ENCODE measurements at places on chromosomes 16 and 17.
A peak's percentile ranks its signal among the peaks of the same experiment; 100 is the strongest.

DNA sequence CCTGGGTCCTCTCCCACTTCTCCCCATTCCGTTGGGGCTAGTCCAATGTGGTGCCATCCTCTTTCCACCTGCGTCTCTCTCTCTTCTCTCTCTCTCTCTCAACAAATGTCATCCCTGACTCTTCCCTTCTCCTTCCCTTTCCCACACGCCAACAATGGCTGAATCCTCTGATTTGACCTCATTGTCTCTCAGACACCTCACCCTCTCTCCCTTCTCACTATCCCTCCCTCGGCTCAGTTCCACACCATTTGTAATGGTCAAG lies 628 bp upstream of the ZNF18 start:
- DNase-seq, result no peak

- DNase-seq, result no peak
Observed at GRCh38 chr17:45758544-45758943, 25.6 kb upstream of the CRHR1 start.

DNA sequence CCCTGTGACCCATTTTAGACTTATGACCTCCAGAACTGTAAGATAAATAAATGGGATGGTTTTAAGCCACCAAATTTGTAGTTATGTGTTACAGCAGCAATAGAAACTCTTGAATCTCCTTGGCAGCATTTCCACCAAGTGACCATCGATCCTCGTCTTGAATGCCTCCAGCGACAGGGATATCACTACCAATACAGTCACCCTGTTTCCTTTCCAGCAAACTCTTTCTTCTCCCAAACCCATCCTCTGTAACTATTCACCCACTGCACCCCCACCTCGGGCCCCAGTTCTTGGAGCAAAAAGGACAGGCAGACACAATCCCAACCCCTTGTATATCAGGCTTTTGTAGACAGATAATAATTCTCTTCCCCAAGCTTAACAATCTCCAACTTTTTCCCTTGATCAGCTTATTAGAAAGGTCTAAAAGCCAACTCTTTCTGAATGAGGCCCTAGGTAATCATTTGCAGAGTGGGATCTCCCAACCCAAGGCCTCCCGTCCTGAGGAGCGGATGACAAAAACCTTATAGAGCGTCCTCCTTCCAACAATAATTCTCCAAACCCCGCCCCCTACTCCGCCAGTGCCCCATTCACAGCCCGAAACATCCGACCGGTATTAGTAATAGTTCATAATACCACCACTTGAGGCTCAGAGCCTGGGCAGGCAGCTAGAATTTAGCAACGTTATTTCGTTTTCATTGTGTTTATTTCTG lies 14.7 kb upstream of the PLLP start:
- DNase-seq, result peak; percentile 90

DNA sequence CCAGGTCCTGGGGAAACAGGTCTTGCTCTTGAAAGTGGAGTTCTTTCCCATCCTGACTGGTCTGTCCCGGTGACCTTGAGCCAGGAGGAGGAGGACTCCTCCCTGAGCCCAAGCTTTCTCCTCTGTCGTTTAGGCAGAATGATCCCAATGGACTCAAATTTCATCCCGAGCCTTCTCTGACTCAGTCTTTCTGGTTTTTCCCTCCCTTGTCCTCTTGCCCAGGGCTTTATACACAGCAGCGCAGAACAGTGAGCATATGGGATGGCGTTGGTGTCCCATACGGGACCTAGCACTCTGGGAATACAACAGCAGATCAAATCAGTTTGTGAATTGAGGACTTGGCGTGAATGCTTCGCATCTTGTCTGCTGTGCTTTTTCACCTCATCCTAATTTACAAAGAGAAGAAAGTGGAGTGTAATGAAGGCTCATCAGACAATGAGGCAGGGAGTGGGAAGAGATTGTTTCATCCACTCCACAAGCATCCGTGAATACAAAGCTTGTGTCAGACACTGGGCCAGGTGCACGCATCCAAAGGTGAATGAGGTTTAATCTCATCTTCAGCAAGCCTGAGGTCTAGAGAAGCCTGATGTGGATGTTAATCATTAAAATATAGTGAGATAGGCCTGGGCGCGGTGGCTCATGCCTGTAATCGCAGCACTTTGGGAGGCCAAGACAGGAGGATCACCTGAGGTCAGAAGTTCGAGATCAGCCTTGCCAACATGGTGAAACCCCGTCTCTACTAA lies 1.1 kb upstream of the XYLT1 start:
- peak; percentile 92 for DNase-seq

- DNase-seq, result peak; percentile 63
Observed at GRCh38 chr16:5891296-5891695, 793.7 kb upstream of the EEF2KMT start.

DNA sequence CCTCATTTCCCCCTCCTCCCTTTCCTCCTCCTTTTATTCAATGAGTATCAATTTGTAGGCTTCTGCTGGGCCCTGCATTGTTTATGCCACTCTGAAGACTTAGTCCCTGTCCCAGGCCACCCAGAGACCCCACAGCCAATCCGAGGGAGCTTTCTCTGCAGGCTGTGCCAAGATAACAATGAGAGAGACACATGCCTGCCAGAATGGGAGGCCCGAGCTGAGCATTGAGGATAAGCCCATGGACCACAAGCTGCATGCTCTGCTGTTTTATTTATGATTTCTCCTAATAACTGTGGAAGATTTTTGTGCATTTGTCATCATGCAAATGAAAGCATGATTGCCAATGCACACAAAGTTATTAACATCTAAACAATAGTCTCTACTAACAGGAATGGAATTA lies 3.0 kb downstream of the RCVRN start:
- no peak for DNase-seq

DNA sequence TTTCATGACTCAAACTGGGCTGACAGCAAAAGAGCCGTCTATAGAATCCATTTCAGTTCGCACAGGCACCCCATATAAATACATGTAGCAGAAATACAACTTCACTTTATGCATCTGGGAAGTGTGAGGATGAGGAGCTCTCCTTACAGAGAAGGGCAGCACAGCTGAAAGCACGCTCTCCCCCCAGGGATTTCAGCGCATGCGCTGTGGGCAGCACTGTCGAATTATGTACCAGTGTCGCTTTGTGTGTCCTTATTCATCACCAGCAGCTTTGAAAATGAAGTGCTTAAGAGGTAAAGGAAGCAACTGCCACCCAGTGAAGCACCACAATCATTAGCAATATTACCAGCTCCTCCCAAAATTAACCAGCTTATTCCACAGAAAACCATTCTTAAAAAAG lies 39.9 kb downstream of the CEP95 start:
- no peak for DNase-seq

DNA sequence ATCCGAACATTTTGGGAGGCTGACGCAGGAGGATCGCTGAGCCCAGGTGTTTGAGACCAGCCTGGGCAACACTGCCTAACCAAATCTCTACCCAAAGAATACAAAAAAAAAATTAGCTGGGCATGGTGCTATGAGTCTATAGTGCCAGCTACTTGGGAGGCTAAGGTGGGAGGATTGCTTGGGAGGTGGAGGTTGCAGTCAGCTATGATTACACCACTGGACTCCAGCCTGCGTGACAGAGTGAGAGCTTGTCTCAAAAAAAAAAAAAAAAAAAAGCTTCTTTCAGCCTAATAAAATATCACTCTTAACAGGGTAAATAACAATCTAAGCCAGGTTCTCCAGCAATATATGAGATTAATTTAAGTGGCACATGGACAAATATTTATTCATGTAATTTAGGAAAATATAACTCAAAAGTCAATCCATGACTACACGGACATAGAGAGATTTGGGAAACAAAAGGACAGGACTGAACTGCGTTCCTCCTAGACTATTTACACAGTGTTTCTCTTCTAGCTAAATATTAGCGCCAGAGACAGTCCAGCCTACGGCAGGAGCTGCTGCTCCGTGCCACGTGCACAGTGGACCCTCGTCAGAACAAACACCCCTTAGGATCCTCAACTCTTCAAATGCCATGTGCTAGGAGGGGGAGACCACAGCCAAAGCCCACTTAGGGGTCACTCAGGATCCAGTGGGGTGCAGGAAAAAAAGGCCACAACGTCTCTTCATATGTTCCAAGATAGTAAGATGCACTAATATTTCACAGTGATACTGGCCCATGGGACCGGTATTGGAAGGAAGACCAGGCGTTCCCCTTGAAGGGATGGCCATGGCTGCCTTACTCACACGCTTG lies 8.7 kb downstream of the USP36 start:
- peak; percentile 32 for DNase-seq

- DNase-seq, result no peak
Observed at GRCh38 chr17:13407381-13407780, 194.3 kb downstream of the HS3ST3A1 start.

GRCh38 chr17:37239690-37240334 lies 136.0 kb upstream of the C17orf78 start:
- DNase-seq, result peak; percentile 45

DNA sequence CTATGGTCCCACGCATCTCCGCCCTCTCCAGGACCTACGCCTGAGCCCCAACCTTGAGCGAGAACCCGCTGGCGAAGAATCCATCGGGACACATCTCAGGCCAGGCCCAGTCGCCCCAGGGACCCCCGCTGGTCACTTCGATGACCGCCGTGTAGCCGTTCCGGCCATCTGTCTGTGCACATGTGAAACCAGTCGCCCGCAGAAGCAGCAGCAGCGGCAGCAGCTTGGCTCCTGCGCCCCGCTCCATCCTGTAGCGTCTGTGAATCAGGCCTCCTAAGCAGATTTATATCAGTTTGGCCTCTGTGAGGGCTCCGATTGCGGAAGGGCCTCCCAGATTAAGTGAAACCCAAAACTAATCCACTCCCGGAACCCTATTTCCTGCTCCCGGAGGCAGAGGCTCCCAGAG lies at the start of gene VMO1:
VMO1 (minus strand) TSS at position 259 of the 406 bp plus-strand sequence; CDS start at position 247, 12 bp downstream.
- DNase-seq, result peak; percentile 93

GRCh38 chr17:15271741-15272140 lies 6.6 kb upstream of the PMP22 start:
- DNase-seq, result no peak

DNA sequence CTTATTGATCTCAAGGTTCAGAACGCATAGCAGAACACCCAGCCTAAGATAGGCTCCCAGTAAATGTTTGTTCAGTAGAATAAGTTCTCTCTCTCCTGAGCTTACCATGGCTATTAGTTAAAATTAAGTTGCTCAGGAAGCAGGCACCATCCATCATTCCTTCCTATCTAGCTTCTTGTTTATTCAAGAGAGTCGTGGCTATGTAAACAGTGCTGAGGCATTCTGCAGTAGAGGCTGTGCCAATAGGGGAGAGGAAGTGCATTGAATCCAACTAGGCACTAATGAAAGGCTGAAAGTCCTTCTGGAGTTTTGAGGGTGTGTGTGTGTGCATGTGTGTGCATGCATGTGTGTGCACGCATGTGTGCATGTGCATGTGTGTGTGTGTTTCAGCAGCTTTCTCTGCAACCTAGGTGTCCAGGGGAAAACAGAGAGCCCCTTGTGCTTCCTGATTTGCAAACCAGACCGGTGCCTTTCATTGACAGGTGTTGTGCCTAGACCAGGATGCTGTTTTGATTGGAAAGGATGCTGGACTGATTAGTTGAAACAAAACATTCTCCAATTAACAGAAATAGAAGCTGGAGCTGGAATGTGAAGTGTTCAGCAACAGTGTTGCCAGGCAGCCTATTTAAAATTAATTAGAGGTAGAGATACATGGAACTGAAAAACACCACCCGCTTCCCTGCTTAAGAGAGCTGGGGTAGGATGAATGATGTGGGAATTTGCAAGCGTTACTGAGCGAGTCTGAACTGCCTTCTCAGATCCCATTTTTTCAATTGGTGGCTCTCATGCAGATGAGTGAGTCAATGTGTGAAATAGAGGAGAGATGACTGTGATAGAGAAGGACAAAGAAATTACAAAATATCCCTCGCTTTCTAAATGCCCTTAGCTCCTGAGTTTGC lies 103.3 kb upstream of the CLEC3A start:
- DNase-seq, result peak; percentile 44

Data from osteoblast (primary cell).